ENCODE measurements at places on chromosomes 13 and 19.

GRCh38 chr19:34960103-34960805 is 3.8 kb downstream of the ZNF792 start:
- no peak for DNase-seq

GRCh38 chr19:35346193-35347052 is 1.3 kb upstream of the FFAR1 start:
- DNase-seq: no peak

- no peak for DNase-seq
These were observed 45.8 kb upstream of the GPI start for GRCh38 chr19:34319230-34319585.

GRCh38 chr19:927351-927779 is 1.5 kb downstream of the ARID3A start:
- DNase-seq: no peak

Measured in amniotic stem cell (primary cell).